GDM1 (cell line): ENCODE measurements at places on chromosomes 16 and 17.

- DNase-seq = no peak
Observed at GRCh38 chr16:12124742-12125141, 148.2 kb downstream of the SNX29 start.

GRCh38 chr17:5304636-5305035 lies 22.6 kb downstream of the RABEP1 start:
- DNase-seq = no peak

- DNase-seq = no peak
Observed at GRCh38 chr16:82236415-82236814, 66.4 kb upstream of the MPHOSPH6 start.

GRCh38 chr16:65661558-65661957 lies 539.7 kb upstream of the CDH11 start:
- DNase-seq = no peak

DNA sequence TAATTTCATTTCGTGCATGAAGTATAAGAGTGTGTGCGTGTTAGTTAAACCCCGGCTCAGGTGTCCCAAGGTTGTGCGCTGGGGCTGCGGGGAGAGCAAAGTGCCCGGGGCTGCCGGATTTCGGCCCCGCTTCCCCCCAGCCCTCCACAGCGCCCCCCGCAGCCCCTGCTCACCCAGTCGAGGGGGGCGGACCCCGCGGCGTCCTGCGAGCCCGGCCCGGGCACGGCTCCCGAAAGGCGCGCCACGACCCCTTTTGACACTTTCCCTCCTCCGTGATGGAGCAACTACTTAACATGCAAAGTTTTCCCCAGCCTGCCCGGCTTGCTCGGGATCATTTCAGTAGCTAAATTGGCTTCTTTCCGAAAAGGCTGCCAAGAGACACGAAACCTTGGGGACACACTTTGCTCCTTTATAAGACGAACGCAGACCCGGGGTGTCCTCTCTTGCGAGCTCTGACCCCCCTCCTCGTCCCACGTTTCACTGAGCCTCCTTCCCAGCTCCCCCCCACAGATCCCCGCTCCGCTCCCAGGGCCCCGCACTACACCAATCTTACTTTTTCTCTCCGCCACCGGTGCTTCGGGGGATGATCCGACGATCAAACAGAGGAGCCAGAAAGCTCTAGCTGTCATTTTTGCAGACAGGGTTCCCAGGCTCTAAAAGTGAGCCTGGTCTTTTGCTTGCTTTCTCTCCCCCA lies 552 bp downstream of the C17orf58 start:
- DNase-seq = no peak

DNA sequence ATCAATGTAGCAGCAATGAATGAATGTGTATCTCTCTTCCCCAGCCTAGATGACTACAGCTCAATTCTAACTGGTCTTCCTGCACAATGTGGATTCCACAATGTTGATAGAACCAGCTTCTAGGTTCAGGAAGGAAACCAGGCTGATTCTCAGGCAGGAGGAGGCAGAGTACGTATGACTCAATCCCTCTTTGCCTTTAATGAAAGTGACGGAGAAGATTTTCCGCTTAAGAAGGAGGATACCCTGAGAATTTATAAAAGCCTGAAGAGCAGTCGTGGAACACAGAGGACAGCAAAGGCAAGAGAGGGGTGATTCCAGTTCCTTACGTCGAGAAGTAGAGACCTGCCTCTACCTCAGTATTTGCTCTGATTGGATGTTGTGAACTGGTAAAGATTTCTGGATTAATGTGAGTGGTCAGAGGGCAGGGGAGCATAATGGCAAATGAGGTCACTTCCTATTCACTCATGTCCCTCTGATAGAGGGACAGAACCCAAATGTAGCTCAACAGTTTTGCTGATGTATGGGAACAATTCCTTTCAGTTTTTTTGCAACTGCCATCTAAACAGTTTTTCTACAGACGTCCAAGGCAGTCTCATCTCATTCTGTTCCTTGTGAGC lies 15.0 kb upstream of the SLC16A11 start:
- no peak for DNase-seq

DNA sequence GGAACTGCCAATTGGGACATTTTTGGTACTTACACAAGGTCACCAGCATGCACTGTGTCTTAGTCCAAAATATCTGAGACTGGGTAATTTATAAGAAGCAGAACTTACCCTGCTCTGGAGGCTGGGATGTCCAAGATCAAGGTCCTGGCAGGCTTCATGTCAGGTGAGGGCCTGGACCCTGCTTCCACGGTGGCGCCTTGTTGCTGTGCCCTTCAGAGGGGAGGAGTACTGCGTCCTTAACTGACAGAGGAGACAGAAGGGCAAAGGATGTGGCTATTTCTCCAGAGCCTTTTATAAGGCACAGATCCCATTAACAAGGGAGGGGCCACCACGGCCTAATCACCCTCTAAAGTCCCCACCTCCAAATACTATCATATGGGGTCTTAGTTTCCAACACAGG lies 178.9 kb downstream of the C16orf95 start:
- no peak for DNase-seq

GRCh38 chr16:67241008-67241900 lies 6.0 kb downstream of the FHOD1 start:
- no peak for DNase-seq

GRCh38 chr17:51533821-51534220 lies 273.5 kb downstream of the UTP18 start:
- DNase-seq = no peak

DNA sequence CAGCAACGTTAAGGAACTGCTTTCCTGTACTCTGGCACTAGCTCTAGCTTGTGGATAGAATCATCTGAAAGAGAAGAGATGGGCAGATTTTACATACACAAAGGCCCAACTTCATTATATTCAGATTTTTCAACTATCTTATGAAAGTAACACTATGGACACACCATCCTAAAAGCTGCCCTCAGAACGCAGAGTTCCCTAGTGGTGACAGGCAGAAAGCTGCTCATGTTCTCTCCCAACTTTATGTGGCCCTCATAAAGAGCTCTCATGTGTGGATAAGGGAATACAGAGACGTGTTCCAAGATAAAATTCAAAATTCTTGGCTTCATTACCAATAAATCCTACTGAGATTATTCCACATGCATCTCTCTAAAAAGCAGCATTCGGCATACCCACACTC lies 1.5 kb downstream of the CFAP20 start:
- DNase-seq = no peak

DNA sequence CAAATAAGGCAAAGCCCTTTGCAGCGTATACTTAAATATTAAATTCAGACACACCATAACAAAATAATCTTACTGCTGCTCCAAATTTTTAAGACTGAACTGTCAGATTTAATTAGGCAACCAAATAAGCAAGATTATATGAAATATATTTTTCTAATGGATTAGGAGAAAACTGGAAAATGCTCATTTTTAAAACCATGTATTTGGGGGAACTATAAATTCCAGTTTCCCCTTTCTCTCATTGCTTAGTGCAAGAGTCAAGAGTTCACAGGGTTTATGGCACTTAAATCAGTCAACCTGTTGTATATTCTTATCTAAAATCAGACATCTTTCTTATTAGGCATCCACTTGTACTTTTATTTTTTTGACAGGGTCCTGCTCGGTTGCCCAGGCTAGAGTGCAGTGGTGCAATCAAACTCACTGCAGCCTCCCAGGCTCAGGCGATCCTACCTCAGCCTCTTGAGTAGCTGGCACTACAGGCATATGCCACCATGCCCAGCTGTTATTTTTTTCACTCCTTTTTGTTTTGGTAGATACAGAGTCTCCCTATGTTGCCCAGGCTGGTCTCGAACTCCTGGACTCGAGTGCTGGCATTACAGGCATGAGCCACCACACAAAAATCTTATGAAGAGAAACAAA lies 2.1 kb upstream of the KANSL1 start:
- DNase-seq = no peak

DNA sequence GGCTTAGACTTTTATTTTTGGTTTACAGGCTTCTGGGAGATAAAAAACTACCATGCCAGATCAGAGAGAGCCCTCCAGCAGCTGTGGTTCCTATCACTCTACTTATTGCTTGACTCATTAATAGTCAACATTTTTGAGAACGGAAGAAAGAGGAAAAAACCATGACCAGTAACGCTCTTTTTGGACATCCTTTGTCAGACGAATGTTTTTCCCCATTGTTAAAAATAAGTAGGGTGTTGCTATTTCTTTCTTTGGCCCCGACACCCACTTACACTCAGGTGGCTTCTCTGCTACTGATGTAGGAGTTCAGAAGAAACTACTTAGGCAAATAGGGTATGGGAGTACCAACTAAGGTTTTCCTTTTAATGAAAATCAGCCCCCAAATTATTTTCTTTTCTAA lies 27.5 kb downstream of the TVP23A start:
- no peak for DNase-seq

- no peak for DNase-seq
Observed at GRCh38 chr17:33375783-33376182, 82.7 kb upstream of the ASIC2 start.

DNA sequence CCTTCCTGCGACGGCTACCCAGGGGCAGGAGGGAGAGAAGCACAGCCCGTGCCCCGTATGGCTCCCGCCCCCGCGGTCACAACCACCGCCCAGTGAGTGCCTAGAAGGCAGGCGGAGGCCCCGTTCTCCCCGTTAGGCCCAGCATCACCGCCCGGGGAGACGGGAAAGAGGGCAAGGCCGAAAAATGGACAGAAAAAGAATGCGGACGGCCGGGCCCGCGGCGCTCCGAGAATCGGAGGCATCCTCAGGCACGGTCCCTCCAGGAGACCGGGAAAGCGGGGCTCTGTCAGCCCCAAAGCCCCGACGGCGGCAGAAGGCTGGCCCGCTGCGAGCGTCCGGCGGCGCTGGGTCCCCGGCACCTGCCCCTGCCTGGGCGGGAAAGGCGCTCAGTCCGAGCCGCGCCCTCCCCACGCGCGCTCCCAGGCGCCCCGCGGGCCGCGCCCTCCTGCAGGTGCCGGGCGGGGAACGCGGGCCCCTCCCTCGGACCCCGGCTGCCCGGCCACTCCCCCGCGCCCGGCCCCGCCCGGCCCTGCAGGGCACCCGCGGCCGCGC lies 407 bp downstream of the MCRIP1 start:
- no peak for DNase-seq

GRCh38 chr17:37828651-37829124 lies 83.8 kb upstream of the HNF1B start:
- DNase-seq = no peak

DNA sequence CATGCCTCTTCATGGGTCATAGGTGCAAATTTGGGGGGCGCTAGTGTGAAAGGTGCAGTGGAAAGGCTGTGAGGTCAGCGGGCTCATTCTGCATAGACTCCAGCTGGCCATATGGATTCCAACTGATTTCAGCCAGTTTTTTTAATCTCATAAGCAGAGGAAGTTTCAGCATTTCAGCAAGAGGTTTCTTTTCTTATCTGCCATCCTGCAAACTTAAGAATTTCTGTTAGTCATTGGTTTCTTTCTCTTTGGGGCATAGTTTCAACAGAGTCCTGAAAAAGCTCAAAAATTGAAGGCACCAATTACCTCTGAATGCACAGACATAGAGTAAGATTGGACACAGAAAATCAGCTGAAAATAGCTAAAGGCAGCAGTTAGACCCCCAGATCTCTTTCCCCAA lies 16.2 kb upstream of the ALOX15 start:
- no peak for DNase-seq

GRCh38 chr17:75652934-75653549 lies 13.9 kb downstream of the RECQL5 start:
- peak; percentile 41 for DNase-seq

DNA sequence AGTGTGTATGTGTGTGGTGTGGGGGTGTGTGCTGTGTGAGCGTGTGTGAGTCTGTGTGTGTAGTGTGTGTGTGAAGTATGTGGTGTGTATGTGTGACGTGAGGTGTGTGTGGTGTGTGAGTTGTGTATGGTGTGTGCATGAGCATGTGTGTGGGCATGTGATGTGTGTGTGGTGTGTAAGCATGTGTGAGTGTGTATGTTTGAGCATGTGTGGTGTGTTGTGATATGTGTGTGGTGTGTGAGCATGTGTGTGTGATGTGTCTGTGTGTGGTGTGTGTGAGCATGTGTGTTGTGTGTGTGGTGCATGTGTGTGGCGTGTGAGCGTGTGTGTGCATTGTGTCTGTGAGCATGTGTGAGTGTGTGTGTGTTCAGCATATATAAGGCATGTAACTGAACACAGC lies 20.9 kb downstream of the MAPT start:
- no peak for DNase-seq

DNA sequence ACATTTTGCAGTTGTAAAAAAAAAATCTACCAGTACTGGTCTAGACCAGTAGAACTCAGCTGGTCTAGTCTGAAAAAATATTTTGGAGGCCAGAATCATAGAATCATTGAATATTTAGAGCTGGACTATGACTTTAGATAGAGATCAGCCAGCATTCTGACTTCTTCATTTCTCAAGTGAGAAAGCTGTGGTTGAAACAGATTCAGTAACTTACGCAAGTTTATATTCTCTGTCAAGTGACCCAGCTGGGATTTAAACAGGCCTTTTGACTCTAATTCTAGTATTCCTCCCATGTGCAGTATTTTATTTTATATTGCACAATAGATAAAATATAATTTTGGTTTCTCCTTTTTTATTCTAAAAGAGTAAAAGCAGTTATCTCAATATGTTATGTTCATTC lies 4.9 kb downstream of the TNRC6A start:
- DNase-seq = no peak

GRCh38 chr17:41624208-41625101 lies at the start of gene KRT17:
TSS of gene KRT17 (minus strand) at chr17:41624575. CDS start at chr17:41624509, 66 bp downstream.
- no peak for DNase-seq

- no peak for DNase-seq
Observed at GRCh38 chr16:50539822-50540710, 8.1 kb upstream of the NKD1 start.

DNA sequence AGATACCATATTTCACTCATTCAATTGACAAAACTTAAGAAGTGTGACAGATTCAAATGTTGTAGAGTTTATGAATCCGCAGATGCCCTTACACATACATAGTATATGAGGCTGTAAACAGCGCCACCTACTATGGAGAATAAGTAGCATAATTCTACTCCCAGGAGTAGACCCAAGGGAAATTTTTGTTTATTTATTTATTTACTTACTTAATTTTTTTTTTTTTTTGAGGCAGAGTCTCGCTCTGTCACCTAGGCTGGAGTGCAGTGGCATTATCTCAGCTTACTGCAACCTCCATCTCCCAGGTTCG lies 35.5 kb downstream of the GAN start:
- no peak for DNase-seq

- DNase-seq = peak; percentile 61
Observed at GRCh38 chr17:76553178-76553908, 13.5 kb downstream of the PRCD start.

GRCh38 chr17:16923097-16923903 lies 48.6 kb downstream of the TNFRSF13B start:
- no peak for DNase-seq

DNA sequence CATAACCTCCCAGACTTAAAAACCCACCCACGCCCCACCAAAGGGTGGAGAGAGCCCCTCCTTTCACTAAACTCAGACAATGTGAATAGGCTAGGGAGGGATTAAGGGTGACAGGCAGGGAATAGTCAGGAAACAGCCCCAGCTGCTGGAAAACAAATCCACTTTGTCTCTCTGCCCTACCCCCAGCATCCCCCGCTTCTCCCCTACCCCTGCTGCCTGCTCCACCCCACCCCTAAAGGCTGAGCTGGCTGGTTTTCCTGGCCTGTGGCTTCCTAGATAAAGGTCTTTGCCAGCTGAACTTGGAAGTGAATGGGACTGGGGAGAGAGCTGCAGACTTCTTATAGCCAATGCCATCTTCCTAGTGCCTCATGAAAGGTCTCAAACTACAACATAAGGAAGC lies 15.0 kb downstream of the CAVIN1 start:
- DNase-seq = no peak

GRCh38 chr17:39617100-39617445 lies 9.4 kb upstream of the NEUROD2 start:
- no peak for DNase-seq
